ENCODE measurements at places on chromosomes 5 and 9. TPM values are rescaled to one million over a fixed set of nuclear protein-coding genes. Genes with fewer than 3 reads are reported as not detected.
A peak's percentile ranks its signal among the peaks of the same experiment; 100 is the strongest.

- DNase-seq = no peak
Measured at GRCh38 chr9:96009690-96010472, 134.4 kb downstream of the ERCC6L2 start.

GRCh38 chr5:9500625-9501024 lies 45.2 kb downstream of the SEMA5A start:
- no peak for DNase-seq

DNA sequence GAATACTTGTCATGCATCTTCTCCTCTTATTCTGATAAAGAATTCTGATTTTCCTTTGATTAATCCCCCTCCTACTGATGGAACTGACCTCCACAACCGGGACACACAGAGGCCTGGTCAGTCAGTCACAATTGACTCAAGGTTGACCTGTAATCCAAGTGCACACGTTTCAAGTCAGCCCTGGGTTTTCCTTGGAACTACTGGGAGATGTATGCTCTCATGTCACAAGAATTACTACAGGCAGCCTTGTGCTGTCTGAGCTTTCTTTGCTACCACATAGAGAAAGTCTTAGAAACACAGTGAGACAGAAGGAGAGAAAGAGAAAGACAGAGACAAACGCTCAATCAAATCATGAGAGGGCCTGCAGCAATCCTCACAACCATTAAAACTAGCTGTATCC lies 345.8 kb downstream of the PDE4D start:
- DNase-seq = no peak

DNA sequence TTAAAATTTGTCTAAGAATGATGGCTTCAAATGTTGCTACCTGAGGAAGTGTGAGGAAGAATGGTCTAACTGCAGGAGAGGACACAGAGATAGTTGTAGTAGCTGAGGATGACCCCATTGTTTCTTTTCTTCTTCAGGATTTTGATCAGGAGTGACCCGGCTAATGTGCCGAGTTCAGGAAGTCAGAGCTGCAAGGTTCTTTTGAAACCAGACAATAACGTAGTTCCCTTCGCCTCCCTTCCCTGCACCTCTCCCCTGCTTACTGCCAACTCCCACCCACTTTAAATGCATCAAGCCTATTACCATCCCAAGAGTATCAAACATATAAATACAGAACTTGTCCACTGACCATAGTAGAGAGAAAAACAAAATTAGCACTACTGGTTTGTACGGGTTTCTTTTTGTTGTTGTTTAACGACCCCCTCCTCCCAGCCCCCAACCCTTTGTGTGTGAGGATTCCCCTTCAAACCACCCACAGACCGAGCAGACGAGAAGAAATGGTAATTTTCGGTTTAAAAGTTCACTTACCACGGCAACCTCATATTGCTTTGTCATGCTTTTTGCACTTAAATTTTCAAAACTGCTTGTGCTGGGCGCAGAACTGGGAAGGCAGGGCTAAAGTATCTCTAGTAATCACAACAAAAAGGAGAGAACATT lies 23.5 kb upstream of the ELAVL2 start:
- DNase-seq = no peak

GRCh38 chr9:1522219-1522767 lies 472.1 kb downstream of the DMRT2 start:
- no peak for DNase-seq

DNA sequence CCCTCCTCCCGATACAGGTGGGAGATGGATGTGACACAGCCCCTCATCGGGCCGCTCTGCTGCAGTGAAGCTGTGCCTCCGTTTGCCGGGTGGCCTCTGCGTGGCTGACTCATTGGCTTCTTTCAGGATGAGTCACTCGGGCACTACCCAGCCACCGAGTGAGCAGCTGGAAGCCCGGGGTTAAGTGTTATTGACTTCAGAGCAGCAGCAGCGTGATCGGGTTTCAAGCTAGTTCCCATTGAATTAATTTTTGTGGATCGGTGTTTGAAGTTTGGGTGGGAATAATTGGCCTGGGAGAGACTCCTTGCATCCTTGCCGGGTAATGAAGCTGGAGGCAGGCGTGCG lies 266.4 kb upstream of the IRX4 start:
- no peak for DNase-seq

DNA sequence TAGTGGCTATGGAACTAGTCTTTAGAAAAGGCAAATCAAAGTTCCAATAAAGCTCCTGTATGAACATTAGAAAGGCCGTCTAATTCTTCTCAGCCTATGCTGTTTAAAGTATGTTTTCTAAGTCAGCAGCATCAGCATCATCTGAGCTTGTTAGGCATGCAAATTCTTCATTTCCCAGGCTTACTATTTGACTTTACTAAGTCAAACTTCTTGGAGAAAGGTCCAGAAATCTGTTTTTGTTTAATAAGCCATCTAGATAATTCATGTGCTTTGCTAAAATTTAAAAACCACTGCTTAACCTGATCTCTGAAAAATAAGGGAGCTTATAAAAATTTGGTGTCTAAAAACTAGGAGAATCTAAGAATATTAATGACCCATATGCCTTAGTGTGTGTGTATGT lies 200.2 kb upstream of the SGCD start:
- DNase-seq = no peak

DNA sequence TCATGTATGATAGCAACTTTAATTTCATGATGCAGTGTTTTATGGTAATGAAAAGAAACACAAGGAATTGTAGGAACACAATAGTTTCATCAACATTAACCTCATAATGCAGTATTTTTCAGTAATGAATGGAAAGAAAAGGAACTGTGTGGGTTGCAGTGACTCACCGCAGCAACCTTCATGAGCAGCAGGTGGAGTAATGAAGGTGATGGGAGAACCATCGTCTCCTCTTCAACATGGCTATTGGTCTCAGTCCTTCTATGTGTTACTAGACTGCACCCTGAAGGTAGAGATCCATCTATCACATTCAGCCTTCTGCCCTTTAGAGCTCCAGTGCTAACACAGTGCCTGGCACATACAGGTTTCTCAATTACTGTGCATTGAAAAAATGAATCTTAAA lies 58.0 kb downstream of the TMEM215 start:
- no peak for DNase-seq

DNA sequence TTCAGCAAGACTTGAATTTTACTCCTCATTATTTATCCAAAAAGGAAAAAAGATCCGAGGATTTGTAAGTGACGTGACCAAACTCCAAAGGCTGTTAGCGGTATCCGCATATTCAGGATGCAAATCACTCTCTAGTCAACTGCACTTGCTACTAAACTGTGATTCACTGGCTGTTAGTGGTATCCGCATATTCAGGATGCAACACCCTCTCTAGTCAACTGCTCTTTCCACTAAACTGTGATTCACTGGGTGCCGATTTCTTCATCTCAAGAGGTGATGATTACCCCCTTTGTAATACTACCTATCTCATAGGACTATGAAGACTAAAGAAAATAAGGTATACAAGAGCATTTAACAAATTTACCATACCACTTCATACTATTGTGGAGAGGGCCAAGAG lies 5.7 kb downstream of the MAPKAP1 start:
- DNase-seq = no peak

GRCh38 chr5:135062216-135063055 lies 28.4 kb upstream of the PITX1 start:
- no peak for DNase-seq

- DNase-seq = no peak
Measured at GRCh38 chr5:143106174-143106573, 297.3 kb downstream of the NR3C1 start.

DNA sequence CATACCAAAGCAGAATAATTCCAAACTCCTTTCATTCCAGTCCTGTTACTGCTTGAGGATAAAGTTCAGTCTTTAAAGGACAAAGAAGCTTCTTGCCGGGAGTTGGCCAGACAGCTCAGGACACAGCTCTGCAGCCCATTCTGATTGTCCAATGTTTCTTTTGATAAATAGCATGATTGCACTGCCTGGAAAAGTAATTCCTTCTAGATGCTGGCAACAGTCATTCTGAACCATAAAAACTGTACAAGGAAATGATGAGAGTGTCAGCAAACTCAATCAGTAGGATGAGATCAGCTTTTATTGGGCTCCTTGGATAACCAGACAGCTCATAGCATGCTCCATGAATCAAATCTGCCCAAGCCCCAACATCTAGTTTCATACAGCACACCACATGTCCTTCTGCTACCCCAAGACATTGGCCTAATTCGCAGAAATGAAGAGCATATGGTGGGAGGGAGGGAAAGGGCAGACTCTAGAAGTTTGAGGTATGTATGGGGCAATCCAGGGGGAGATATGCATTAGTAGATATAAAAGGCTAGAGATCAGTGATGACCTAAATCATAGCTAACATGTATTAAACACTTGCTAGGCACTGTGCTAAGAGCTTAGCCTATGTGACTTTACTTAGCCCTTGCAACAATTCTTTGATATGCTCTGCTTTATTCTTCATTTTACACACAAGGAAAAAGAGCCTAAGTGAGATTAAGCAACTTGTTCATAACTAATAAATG lies 219.9 kb upstream of the NREP start:
- no peak for DNase-seq

GRCh38 chr9:89603767-89604665 lies 796 bp upstream of the GADD45G start:
- DNase-seq = peak; percentile 68

DNA sequence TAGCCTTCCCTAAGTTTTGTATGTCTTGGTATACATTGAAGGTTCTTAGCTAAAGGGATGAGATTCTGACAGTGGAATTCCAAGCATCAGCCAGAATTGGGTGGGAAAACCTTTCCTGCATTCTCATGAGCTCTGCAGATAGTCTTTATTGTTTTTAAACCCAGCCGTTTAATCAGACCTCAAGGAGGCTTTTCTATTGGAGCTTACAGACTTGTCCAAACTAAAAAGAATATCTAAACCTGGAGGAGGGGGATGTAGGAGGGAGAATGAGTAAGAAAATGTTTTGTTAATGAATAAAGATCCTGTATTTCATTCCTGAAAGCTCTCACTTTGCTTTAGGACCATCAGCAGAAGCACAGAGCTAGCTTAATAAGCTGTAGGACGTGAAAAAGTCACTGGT lies 41.7 kb downstream of the EBF1 start:
- DNase-seq = no peak

GRCh38 chr9:8917956-8918739 lies 1118.6 kb upstream of the DMAC1 start:
- no peak for DNase-seq

DNA sequence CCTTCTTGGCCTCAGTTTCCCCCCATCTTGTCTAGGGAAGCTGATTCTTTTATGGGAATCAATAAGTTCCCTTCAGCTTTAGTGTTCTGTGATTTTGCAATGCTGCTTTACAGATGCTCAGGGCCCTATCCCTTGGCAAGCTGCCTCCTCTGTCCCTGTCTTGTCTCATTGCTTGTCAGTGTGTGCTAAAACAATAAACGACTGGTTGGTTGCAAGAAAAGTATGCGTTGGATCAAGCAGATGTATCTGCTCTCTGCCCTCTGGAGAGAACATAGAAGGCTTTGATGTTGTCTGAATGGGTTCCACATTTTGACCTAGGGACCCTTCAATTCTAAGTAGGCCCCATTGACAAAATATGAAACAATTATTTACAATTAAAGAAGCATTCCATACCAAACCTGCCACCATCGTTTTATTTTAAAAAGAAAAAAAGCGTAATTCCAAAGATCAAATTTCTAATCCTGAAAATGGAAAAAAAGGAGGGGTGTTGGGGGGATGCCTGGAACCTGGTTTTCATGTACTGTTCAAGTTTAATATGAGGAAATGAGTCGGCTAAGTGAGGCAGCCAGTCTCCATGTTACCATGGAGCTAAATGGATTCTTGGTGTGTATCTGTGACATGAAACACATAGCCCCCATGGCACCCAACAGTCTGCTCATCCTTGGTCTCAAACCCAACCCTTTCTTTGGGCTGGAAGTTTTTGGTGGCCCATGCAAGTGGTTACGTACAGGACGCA lies 31.2 kb upstream of the TARS1 start:
- no peak for DNase-seq

DNA sequence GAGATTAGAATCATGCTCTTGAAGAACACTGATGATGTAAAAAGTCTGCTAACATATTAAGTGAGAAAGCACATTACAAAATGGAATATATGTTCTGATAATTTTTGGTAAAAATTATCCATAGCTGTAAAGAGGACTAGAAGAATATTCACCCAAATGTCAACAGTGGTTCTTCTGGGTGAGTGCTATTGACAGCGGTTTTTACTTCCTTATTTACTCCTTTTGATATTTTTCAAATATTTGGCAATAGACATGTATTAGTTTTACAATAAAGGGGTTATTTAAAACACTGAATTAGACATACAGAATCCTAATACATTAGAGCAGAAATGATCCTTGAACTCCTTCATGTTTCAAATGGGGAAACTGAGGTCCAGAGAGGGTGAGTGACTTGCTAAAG lies 26.9 kb upstream of the MEGF9 start:
- no peak for DNase-seq

- DNase-seq = no peak
Measured at GRCh38 chr5:96001262-96001661, 39.6 kb upstream of the ELL2 start.

- no peak for DNase-seq
Measured at GRCh38 chr5:119340597-119341218, 15.1 kb upstream of the TNFAIP8 start.

- DNase-seq = no peak
Measured at GRCh38 chr5:14476786-14477435, 104.7 kb upstream of the OTULINL start.

DNA sequence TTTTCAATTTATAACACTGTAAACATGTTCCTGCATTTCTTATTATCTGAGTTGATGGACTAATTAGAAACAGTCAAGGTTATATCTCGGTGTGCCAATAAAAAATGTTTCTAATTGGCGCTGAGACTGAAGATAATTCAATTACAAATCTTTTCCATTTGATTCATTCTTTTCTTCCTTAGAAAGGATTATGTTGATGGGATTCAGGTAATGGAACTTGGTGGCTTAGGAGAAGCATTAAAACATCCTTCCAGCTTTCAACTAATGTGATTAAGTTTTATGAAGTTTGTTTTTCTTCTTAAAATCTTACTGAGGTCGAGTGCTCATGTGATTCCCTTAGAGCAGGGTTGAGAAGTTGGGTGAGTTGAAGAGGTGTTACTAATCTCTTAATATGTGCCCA lies 1015.3 kb downstream of the NR2F1-AS1 start:
- no peak for DNase-seq

- no peak for DNase-seq
Measured at GRCh38 chr9:37413311-37413710, 9.2 kb upstream of the GRHPR start.

- DNase-seq = no peak
Measured at GRCh38 chr9:71986900-71987299, 73.5 kb downstream of the C9orf57 start.

DNA sequence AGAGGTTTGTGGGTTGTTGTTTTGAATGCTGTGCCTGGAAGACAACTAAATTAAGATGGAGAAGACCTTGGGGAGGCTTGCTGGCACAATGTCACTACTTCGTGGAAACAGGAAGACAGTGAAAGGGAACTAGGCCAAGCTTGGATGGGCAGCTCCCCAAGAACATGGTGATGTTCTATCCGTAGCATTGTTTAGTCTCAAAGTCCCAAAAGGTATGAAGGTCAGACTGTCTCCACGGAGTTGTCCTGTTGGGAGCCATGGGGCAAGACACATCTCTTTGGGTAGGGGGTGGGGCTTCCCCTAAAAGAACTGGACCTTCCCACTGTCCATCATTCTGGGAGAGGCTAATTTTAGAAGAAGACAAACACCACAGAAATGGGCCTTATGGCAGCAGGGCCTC lies 140.5 kb downstream of the ENTREP1 start:
- DNase-seq = no peak

MARCOL gene
- not detected for total RNA-seq

PKD2L2 gene
- total RNA-seq = not detected

FBXW5 gene
- 93.1 TPM for total RNA-seq

ADGRV1 gene
- 0.13 TPM for total RNA-seq

GOLGA1 gene
- total RNA-seq = 31.1 TPM
